ENCODE measurements at places on chromosomes 5 and 9. TPM values are rescaled to one million over a fixed set of nuclear protein-coding genes. Genes with fewer than 3 reads are reported as not detected.
A peak's percentile ranks its signal among the peaks of the same experiment; 100 is the strongest.

DNA sequence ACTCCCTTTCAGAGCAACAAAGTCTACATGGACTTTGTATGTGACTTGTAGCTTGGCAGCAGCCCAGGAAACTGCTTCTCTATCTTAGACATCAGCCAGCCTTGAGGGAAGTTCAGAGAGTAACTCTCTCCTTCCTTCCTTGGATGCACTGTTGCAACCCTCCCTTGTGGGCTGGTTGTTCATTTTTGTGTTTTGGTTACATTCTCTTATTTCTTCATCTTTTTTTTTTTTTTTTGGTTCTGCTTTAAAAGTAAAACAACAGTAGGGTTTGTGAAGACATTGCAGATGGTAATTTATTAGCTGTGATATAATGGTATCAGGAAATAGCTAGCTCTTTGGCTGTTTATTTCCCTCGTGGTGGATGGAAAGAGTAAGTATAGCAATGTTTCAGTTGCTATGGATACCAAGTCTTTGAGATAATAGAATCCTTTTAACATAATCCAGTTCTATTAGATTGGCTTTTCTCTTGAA lies 97.9 kb upstream of the MAMDC2 start:
- H3K4me1 ChIP-seq, result no peaks in the 10 kb centered on the region
- DNase-seq, result peak; percentile 33
- no peak overlapping the region for H3K27ac ChIP-seq
- H3K4me3 ChIP-seq, result no peak overlapping the region
- no peaks in the 10 kb centered on the region for H3K36me3 ChIP-seq
- H3K27me3 ChIP-seq, result no peaks in the 10 kb centered on the region

GRCh38 chr9:72023596-72023995 lies 36.8 kb downstream of the C9orf57 start:
- H3K36me3 ChIP-seq, result no peaks in the 10 kb centered on the region
- no peak overlapping the region for H3K4me3 ChIP-seq
- no peak for DNase-seq
- H3K4me1 ChIP-seq, result no peaks in the 10 kb centered on the region
- H3K27ac ChIP-seq, result no peak overlapping the region

DNA sequence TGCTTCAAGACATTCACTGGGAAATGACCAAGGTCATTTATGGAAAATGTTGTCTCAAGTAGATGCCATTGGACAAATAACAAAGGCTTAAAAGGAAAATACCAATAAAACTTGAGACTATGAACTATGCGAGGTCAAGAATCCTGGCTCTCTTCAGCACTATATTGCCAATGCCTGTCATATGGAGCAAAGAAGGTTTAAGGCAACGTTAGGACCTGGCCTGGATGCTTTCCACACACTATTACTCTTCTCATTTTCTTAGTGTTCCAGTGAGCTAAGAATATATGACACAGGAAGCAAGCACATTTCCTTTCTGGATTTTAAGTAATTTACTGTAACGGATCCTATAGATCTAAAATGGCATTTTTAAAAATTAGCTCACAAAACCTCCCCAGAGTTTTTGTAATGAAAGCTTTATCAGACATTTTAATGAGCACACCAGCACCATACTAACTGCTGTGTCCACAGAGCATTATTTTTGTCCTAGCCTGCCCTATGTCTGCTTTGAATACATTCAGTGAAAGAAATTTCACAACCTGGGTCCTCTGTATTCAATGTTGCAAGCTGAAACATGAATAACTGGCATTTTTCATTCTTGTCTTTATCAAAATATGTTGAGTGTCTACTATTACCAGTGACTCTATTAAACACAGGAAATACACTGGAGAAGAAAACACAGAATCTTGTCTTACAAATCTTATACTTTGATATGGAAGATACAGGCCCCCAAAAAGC lies 315.6 kb downstream of the CETN3 start:
- H3K27ac ChIP-seq, result no peak overlapping the region
- no peak for DNase-seq
- H3K4me3 ChIP-seq, result no peak overlapping the region
- H3K36me3 ChIP-seq, result no peaks in the 10 kb centered on the region
- no peaks in the 10 kb centered on the region for H3K4me1 ChIP-seq
- H3K27me3 ChIP-seq, result no peaks in the 10 kb centered on the region

GRCh38 chr5:91154338-91154737 lies 228.8 kb downstream of the ARRDC3 start:
- H3K4me1 ChIP-seq, result peaks cover 8% of the 10 kb centered on the region
- H3K27me3 ChIP-seq, result no peaks in the 10 kb centered on the region
- DNase-seq, result no peak
- H3K4me3 ChIP-seq, result no peak overlapping the region
- H3K27ac ChIP-seq, result no peak overlapping the region

The IFNA21 gene
- total RNA-seq, result not detected

- no peaks in the 10 kb centered on the region for H3K27me3 ChIP-seq
- H3K36me3 ChIP-seq, result no peaks in the 10 kb centered on the region
- no peak overlapping the region for H3K4me3 ChIP-seq
- DNase-seq, result no peak
- H3K27ac ChIP-seq, result no peak overlapping the region
Measured at GRCh38 chr5:11640158-11640873, 263.9 kb downstream of the CTNND2 start.

- no peaks in the 10 kb centered on the region for H3K36me3 ChIP-seq
- no peaks in the 10 kb centered on the region for H3K27me3 ChIP-seq
- H3K27ac ChIP-seq, result peak overlapping the region; percentile 94
- H3K4me3 ChIP-seq, result peak overlapping the region; percentile 87
Measured at GRCh38 chr5:59037941-59038797, 455.3 kb downstream of the RAB3C start.

- no peak overlapping the region for H3K4me3 ChIP-seq
- no peak overlapping the region for H3K27ac ChIP-seq
- no peak for DNase-seq
- H3K27me3 ChIP-seq, result no peaks in the 10 kb centered on the region
Measured at GRCh38 chr9:16659096-16659495, 211.4 kb downstream of the BNC2 start.

The NMUR2 gene
- total RNA-seq, result not detected

DNA sequence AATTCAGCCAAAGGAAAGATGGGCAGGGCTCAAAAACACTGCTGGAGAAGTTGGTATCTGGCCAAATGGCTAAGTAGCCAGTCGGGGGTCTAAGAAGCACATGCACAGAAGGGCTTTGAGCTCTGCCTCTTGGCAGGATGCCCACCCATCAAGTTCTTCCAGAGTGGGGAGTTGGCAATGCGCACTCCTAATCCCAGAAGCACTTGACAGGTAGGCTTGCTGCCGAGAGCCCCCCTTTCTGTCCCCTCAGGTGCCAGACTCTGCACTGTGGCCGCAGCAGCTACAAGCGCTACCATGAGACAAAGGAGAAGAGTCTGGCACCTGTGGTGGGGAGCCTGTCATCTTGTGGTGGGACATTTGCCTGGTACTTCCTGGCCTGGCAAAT lies 252.9 kb upstream of the SLC24A2 start:
- no peak for DNase-seq
- H3K36me3 ChIP-seq, result no peaks in the 10 kb centered on the region
- peaks cover 7% of the 10 kb centered on the region for H3K4me1 ChIP-seq
- H3K27ac ChIP-seq, result no peak overlapping the region
- H3K27me3 ChIP-seq, result no peaks in the 10 kb centered on the region

DNA sequence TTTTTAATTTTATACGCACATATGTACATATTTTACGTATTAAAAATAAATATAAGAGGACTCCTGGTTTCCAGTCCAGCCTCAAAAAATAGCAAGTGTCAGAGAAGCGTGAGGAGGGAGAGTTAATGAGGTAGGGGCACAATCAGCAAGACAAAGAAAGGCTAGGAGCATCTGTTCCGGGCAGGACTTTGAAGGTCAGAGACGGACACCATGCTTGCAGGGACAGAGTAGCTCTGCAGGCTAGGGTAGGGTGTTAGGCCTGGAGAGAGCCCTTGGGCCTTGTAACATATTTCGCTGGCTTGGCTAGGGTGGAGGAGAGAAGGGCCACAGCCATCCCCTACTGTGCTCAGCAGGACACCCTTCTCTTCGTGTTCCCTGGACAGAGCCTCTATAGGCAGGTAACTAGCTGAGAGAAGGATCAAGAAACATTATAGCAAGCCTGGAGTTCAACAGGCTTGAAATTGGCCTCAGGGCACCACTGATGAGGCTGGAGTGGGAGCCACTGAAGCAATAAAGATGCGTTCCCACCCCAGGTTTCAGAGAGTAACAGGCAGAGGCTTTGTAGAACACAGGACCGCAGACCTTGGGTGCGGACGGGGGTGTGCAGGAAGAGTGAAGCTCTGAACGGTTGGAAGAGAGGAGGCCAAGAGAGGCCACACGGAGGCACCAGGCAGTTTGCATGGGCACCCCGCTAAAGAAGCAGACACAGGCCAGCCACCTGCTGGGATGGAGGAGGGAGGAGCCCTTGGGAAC lies 9.7 kb upstream of the IPPK start:
- DNase-seq, result no peak
- no peaks in the 10 kb centered on the region for H3K4me1 ChIP-seq
- H3K27ac ChIP-seq, result no peak overlapping the region
- H3K27me3 ChIP-seq, result no peaks in the 10 kb centered on the region
- no peaks in the 10 kb centered on the region for H3K36me3 ChIP-seq
- no peak overlapping the region for H3K4me3 ChIP-seq

GRCh38 chr5:82754759-82755158 lies 322.4 kb downstream of the TMEM167A start:
- H3K4me3 ChIP-seq, result no peak overlapping the region
- no peaks in the 10 kb centered on the region for H3K4me1 ChIP-seq
- H3K36me3 ChIP-seq, result no peaks in the 10 kb centered on the region
- DNase-seq, result no peak
- H3K27ac ChIP-seq, result no peak overlapping the region
- no peaks in the 10 kb centered on the region for H3K27me3 ChIP-seq

The HCN1 gene
- total RNA-seq, result not detected

The OTULINL gene
- 0.88 TPM for total RNA-seq

- H3K4me3 ChIP-seq, result peak within 1 kb of the TSS; percentile 87
- no peaks in the 10 kb centered on the region for H3K36me3 ChIP-seq
- peak within 1 kb of the TSS; percentile 85 for H3K27ac ChIP-seq
- H3K27me3 ChIP-seq, result no peaks in the 10 kb centered on the region
Measured at GRCh38 chr5:1523793-1524480, at the start of gene LPCAT1. TSS of gene LPCAT1 (minus strand) at chr5:1523960. CDS start at chr5:1523844, 116 bp downstream.

DNA sequence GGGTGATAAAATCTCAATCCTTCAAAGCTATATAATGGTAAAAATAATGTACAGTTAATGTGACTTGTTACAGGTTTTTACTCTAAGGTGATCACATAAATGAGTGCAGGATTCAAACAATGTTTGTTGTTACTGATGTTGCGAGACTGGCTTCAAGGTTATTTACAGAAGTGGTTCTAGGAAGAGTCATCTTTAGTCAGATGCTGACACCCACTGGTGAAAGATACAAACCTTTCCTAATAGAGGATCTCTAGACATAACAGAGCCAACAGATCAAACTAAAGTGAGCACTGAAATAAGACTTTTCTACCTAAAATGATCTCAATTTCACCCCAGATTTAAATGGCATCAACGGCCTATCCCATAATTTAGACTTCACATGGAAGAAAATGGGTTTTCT lies 20.2 kb downstream of the ARSB start:
- no peaks in the 10 kb centered on the region for H3K4me1 ChIP-seq
- H3K4me3 ChIP-seq, result no peak overlapping the region
- no peaks in the 10 kb centered on the region for H3K36me3 ChIP-seq
- no peak for DNase-seq
- H3K27me3 ChIP-seq, result no peaks in the 10 kb centered on the region
- no peak overlapping the region for H3K27ac ChIP-seq

The ARID3C gene
- total RNA-seq, result not detected

DNA sequence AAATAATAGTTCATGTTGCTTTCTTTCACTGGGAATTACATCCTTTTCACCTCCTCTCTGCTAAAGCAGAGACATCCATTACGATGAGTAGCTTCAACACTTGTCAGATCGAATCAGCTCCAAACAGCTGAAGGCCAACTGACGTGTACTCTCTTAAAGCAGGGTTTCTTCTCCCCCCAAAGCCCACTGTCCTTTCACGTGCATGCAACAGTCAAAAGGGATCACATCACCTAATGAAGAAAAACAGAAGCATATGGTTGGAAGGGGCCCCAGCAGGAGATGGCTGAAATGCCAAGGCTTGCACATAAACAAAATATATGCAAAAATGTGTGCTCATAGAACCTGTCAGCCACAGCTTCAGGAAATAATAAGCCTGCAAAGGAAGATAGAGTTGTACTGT lies 421.6 kb downstream of the ANXA1 start:
- no peaks in the 10 kb centered on the region for H3K4me1 ChIP-seq
- no peak overlapping the region for H3K27ac ChIP-seq
- no peak overlapping the region for H3K4me3 ChIP-seq
- H3K36me3 ChIP-seq, result no peaks in the 10 kb centered on the region
- DNase-seq, result no peak

DNA sequence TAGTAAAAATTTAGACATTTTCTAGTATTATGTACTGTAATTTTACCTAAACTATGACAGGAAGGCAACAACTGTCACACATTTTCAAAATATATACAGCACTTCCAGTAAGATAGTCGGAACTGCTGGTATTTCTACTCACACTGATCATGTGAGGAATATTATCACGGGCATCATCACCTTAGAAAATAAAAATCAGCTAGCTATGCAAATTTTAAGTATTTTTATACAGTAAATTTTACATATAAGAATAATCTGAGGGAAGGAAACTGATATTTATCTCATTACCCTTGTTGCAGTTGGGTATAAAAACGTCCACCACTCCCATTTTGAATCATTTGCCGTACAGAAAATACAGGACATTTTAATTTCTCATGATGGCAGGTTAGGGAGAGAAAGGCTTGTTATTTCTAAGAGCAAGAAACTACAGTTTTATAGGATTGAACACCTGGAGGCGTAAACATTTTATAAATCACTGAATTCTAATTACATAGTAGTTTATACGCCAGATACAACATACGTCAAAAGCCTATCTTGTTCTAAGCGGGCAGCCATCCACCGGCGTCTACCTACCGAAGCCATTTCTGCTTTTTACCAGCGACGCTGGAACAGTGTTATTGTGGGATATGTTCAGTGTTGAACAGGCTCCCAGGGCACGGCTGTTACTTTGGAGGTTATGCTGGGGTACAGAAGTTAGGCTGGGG lies 729 bp upstream of the TNPO1 start:
- peak overlapping the region; percentile 99 for H3K27ac ChIP-seq
- no peaks in the 10 kb centered on the region for H3K36me3 ChIP-seq
- H3K27me3 ChIP-seq, result no peaks in the 10 kb centered on the region
- H3K4me3 ChIP-seq, result peak overlapping the region; percentile 91
- DNase-seq, result no peak

DNA sequence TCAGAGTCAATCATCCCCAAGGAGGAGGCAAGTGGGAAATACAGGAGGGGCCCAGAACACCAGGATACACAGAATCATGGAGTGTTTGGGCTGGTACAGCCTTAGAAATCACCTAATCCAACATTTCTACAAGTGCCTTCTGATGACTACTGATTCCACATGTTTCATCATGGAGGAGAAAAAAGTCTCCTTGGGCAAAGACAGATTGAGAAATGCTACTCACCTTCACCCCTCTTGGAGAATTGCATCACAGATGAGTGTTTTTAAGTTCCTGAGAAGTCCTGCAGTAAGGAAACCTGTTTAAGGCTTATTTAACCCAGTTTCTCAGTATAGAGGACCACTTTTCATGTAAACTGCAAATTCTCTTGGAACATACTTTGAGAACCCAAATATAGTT lies 2.2 kb upstream of the SLIT3 start:
- no peak overlapping the region for H3K4me3 ChIP-seq
- no peaks in the 10 kb centered on the region for H3K4me1 ChIP-seq
- H3K27ac ChIP-seq, result no peak overlapping the region
- H3K27me3 ChIP-seq, result peaks cover 15% of the 10 kb centered on the region
- DNase-seq, result no peak

The SPINK6 gene
- total RNA-seq, result not detected

GRCh38 chr5:139651043-139651834 lies 3.1 kb downstream of the CXXC5 start:
- H3K4me1 ChIP-seq, result peaks cover 51% of the 10 kb centered on the region
- peak; percentile 59 for DNase-seq
- no peaks in the 10 kb centered on the region for H3K27me3 ChIP-seq
- H3K4me3 ChIP-seq, result peak overlapping the region; percentile 99
- peak overlapping the region; percentile 98 for H3K27ac ChIP-seq
- H3K36me3 ChIP-seq, result no peaks in the 10 kb centered on the region
